ENCODE measurements at places on chromosomes 1 and 21.

DNA sequence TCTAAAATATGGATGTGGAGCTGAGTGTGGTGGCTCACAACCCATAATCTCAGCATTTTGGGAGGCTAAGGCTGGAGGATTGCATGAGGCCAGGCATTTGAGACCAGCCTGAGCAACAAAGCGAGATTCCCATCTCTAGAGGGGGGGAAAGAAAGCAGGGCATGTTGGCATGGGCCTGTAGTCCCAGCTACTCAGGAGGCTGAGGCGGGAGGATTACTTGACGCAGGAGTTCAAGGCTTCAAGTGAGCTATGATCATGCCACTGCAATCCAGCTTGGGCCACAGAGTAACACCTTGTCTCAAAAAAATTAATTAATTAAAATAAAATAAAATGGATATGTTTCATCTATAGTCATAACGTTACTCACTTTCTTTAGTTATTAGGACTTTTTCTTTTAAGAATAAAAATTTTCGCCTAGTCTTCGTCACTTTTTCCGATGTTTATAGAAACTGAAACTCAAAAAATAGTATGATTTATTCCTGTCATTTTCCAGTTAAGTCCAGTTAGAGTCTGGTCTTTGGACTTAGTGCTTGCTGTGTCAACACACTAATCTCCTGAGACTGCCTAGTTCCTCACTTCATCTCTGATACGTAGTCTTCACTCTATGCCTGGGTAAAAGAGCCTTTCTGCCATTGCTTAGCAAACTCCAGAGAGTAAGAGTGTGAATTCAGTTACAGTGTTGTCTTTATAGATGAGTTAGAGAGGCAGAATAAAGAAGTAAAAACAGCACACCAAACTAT is 28.0 kb downstream of the IARS2 start:
- no peak for DNase-seq

DNA sequence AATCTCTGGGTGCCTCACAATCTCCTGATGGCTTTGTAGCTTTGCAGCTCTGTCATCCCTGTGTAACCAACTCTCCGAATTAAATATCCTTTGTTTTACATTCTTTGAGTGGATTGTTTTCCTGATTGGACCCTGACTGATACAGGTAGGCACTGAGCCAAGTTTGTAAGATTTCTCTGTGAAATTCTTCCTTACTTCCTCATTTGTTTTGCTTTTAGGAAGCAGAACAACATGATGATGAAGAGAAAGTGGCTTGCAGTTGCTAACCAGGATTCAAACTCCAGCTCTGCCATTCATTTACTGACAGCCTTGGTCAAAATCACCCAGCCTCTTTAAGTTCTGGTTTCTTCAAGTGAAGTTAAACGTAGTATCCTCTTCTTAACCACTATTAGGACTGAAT is 452.3 kb downstream of the OMA1 start:
- DNase-seq = no peak

GRCh38 chr1:183227422-183228346 is 41.6 kb downstream of the LAMC2 start:
- no peak for DNase-seq

DNA sequence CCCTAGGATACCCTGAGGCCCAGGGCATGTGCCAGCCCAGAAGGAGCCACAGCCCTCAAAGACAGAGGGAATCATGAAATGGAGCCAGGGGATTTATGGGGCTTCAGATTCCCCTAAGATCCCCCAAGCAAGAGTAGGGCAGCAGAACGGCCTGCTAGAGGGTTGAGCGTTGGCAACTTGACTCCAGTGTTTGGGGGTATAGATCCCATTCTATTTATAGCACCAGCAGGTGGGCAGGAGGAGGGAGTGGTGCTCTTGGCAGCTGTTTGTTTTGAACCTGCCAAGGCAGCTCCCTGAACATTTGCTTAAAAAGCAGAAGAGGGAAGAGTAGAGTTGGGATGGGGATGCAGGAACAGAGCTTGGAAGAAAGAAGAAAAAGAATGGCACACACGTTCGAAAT is 33.7 kb downstream of the GLUL start:
- no peak for DNase-seq

- no peak for DNase-seq
Measured at GRCh38 chr1:228364706-228365213, 41.9 kb downstream of the TRIM11 start.

DNA sequence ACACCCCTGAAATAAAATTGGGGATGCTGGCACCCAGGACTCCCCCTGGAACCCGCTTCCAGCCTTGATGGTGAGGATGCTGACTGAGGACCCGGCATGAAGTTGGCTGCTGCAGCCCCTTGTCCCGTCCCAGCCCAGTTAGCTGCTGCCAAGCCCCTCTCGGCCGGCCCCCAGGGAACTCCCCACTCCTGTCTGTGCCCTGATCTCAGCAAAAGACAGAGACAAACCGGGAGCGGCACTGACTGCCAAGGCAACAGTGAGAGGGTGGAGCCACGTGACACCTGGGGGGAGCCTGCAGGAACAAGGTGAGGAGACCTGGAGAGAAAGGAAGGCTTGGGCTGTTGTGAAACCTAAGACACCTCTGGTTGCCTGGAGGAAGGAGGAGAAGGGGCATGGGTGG is 24.7 kb downstream of the CASZ1 start:
- DNase-seq = no peak

DNA sequence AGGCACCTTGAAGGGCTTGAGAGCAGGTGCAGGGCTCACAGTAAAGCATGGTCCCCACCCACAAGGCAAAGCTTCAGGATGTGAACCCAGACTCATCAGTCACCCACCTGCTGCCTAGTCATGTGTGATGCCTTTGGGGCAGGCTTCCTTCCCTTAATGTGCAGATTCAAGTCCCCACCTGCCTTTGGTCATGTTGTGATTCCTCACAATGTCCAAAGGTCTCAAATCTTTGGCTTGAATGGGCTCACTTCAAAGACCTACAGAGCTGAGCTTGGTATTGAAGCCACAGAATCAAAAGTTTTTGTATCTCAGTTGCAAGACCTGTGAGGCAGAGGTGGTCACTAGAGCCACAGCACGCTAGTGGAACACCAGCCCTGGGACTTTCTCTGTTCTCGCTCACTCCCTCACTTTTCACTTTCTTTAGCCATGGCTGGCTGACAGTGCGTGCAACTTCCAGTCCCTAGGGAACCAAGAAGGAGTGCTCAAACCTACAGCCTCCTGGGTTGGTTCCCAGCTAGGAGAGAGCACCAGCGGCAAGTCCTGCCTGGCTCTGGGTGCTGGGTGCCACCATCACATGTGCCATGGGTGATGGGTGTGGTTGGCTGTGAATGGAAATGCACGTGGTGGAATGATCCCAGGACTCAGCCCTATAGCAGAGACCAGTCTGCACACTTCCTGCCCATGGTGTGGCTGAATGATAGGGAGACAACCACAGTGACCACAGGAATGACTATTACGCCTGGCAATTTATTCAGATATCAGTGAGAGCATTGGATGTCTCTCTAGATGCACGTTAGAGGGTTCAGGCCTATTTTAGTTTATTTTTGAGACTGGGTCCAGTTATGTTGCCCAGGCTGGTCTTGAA is 26.4 kb upstream of the CLIC6 start:
- no peak for DNase-seq

DNA sequence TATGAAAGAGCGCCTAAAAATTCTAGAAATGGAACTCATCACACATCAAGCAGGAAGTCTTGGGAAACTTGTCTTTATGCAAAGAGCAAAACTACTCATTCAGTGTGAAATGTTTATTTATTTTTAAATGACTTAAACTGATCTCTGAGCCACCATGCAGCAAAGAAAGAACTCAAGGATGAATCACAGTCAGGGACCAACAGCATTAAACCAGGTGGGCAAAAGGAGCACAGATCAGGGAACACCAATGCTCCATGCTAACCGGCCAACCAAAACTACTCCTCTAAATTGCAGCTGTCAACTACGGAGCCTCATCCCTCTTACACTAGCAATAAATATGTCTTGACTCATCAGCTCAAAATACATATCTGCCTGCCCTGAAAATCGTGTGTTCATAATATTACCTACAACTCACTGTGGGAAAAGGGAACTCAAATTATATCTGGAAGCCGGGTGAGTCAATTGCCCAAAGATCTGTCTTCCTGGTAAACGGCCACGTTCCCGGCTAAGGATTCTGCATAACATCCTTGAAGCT is 129.2 kb downstream of the PTPN14 start:
- DNase-seq = no peak

- no peak for DNase-seq
Measured at GRCh38 chr1:233725423-233725822, 111.5 kb downstream of the KCNK1 start.

DNA sequence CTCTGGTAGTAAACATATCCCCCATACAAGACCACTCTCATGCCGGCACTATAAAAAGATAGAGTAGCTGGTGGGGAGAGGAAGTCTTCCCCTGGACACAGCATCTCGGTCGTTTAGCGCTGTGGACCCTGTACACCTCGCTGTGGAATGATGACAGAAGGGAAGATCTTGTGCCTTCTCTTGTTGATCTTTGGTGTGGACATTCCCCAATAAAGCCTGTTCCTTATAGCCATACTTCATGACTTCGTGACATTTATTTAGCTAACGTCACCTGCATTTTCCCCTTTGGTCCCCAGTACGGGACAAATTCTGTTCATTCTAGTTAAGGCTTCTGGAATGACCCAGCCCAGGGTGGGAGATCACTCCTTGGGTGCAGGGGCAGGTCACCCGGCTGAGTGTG is 24.9 kb upstream of the MAP10 start:
- no peak for DNase-seq
